Activated T-cell treated with anti-CD3 and anti-CD28 coated beads for 1 hour (primary cell): ENCODE measurements at places on chromosomes 7 and 10.

DNA sequence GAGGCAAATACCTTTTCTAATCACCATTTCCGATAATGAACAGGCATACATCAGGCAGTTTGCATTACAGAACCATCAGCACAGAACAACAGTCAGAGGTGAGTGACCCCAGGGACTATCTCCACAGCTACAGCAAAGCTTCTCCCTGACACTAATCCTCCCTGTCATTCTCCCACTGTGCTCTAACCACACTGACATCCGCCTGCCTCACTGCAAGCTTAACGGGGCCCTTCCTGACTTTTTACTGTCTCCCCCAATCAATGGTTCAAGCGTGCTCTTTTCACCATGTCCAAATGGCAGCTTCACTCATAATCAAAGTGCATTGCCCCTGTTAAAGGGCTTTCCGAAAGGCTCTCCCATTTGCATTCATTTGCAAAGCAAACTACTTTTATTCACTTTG, 196.3 kb downstream of the DNAJC1 start:
- DNase-seq = no peak

DNA sequence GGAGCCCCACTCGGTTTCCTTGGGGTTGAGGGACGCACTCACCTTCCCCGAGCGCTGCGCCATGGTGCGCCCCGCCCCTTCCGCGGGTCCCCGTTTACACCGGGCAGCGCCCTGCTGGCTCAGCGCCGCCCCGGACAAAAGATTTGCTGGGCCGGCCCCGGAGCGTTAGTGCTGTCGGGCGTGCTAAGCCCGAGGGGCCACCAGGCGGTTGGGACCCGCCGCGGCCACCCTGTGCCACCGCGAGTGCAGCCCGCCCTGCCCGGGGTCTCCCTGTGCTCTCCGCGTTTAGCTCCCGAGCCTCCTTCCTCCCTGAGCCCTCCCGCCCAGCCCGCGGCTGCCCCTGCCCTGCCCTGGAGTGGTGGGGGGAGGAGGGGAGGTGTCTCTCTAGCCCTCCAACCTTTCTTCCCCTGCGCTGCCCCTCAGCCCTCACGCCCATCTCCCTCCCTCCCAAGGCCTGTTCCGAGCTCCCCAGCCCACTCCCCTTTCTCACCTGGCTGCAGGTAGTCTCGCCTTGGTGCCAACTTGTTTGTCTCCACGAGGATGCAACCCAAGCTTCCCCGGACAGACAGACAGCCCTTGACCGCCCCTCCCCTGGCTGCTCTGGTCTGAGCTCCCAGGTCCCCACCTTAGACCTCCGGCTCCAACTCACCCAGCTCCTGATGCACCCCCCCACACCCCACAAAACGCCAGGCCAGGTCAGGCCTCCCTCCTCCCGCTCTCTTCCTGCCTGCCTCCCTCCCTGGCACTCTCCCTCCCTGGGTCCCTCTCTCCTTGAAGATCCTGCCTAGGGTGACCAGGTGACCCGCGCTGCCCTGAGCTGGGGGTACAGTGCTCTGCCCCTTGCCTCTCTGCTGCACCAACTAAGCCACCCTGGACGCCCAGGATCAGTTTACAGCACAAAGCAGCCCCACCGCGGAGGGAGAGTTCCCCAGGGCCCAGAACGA, at the start of gene CRYGN:
TSS of gene CRYGN (minus strand) at position 287 of the 944 bp plus-strand sequence. CDS start at position 63, 224 bp downstream.
- no peak for DNase-seq

DNA sequence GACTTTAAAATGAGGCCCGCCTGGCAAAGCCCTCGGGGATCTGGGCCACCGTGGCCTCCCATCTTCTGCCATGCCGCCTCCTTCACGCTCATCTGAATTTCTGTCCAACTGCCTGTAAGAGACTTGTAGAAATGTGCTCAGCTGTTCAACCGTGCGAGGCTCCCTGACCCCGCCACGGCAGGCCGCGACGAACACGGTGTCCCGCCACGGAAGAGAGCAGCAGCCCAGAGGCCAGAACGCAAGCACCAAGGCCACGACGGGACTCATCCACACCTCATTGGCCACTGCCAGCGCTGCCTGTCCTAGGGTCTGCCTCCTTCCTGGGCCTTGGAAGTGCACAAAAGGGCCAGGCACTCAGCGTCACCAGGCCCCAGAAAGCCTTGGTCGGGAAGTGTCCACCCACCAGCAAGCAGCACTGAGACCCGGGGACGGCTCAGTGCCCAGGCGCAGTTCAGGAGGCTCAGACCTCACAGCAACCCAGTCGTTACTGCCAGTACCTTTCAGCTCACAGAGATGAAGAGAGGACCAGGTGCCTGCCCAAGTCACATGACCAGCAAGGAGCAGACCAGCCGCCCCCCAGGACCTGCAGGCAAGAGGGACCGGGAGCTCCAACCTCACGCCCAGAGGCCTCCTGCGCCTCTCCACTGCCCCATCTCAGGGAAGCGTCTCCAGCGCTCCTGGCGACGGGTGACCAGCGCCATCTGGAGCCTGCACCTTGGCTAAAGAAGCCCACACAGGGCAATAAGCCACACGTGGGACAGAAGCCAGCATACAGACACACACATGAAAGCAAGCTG, 85.9 kb downstream of the MAD1L1 start:
- no peak for DNase-seq

DNA sequence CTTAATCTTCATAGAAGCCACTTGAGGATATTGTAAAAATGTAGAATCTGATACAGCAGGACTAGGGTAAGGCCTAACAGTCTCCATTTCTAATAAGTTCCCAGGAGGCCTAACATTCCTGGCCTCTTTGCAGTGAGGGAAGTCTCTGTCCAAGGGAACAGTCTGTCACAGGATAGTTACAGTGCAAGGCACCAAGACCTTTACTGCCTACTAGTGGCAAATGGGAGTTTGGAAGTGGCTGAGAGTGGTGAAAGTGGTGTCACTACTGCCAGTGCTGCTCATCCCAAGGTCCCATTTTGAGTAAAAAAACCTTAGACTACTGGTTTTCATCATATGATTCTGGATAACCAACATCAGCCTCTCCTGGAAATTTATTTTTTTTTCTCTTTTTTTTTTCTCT, 619.5 kb upstream of the SEMA3D start:
- no peak for DNase-seq

DNA sequence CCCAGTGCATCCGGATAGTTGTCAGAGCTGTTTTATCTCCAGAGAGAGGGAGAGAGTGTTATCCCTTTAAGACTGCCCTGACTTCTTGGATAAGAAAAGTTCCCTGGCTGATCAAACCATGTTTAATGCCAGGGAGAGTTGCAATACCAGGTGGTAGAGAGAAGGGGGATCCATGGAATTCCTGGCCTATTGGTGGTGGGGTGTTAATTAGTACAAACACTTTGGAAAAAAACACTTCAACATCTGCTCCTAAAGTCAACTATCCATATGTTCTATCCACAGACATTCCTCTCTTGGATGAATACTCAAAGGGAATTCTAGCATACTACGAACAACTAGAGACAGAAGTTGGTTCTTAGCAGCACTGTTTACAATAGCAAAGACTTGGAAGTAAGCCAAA, 307.2 kb downstream of the TCERG1L start:
- DNase-seq = no peak

DNA sequence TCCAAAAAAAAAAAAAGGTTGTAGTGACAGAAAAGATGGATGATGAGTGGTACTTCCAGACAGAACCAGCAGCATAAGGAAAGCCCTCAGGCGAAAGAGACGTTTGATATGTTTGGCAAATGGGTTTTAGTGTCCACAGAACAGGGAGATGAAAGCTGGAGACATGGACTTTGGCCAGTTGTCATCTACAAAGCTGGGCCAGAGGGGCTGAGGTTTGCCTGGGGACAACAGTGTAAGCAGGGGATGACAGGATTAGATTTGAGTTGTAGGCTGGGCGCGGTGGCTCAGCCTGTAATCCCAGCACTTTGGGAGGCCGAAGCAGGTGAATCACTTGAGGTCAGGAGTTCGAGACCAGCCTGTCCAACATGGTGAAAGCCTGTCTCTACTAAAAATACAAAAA, 47.8 kb upstream of the ELN start:
- no peak for DNase-seq

DNA sequence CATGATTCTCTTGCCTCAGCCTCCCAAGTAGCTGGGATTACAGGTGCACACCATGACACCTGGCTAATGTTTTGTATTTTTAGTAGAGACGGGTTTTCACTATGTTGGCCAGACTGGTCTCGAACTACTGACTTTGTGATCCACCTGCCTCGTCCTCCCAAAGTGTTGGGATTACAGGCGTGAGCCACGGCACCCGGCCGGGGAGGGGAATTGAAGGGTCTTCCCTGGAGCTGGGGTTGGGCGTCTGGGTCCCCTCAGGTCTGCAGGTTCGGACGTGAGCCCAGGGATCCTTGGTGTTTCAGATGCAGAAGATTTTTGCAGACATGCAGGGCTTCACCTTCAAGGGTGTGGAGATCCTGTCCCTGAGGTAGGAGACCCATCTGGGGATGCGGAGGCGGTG, 6.0 kb upstream of the MUC12 start:
- no peak for DNase-seq

GRCh38 chr10:30883751-30884150, 147.9 kb downstream of the ZNF438 start:
- no peak for DNase-seq

- no peak for DNase-seq
Measured at GRCh38 chr7:20581956-20582355, 33.5 kb upstream of the ABCB5 start.

DNA sequence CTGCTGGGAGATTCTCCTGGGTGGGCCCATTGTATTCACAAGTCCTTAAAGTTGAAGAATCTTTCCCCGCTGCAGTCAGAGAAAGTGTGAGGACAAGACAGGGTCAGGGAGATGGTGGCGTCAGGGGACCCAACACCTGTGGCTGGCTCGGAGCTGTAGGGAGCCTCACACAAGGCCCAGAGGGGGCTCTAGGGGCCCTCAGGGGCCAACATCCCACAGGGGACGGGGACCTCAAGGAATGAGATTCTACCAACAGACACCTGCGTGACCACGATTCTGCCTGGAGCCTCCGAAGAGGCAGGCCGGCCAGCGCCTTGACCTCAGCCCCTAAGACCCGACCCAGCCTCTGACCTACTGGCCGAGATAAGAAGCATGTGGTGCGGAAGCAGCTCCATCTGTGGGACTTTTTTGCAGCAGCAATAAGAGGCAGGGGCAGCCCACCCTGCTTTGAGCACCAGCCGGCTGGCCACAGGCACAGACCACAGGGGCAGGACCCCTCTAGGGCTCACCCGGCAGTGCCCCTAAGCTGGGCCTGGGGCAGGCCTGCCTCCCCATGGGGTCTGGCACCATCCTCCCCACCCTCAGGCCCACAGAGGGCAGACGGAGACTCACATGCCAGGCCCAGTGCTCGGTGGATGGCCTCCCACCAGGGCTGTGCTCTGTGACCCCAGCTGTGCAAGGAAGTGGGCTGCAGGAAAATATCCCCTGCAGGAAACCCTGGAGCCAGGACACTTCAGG, 13.2 kb downstream of the RASGEF1A start:
- DNase-seq = no peak

GRCh38 chr7:106659166-106659962, 1.6 kb downstream of the CCDC71L start:
- no peak for DNase-seq

DNA sequence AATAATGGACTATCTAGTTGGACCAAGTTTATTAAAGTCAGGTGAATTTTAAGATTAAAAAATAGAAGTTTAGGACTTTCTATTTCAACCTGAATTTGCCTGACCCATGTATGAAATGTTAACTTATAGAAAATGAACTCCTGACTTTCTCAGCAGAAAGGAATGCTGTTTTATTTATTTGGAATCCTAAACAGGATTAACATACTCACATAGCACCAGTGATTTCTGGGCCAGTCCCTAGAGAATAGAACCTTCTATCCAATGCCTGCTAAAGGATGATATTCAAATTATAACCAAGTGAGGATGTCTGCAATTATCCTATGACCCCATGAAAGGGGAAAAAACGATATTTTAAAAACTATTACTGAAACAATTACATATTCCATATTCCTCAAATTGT, 148.8 kb downstream of the CHRM2 start:
- DNase-seq = no peak

GRCh38 chr7:73427902-73428787, 5.4 kb upstream of the FZD9 start:
- no peak for DNase-seq

DNA sequence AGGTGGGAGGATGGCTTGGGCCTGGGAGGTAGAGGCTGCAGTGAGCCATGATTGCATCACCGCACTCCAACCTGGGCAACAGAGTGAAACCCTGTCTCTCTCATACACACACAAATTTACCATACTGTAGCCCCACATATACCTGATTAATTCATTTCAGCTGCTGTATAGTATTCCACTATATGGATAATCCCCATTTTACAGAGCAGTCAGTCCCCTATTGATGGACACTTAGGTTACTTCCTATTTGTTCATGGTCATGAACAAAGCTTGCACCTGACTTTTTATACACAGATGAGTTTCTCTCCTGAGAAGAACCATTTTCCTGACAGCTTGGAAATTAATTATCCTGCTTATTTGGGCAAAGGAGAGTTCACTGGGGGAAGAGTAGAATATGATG, 59.2 kb downstream of the EMX2 start:
- no peak for DNase-seq

DNA sequence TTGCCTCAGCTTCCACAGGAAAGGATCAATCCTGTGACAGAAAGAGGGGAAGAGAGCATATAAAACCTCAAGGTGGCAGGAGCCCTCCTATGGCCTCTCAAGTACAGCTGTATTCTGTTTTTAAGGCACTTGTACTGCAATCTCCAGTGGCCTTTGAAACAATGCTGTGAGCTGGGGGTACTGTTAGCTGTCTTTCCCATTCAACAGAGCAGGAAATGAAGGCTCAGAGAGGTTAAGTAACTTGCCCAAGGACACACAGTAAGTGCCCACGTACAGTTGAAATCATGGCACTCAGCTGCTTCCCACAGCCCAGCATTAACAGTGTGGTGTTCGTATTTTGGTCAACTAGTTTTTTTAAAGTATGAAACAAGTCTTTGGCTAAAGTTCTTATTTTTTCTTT, 34.0 kb downstream of the DUSP5 start:
- no peak for DNase-seq

- DNase-seq = no peak
Measured at GRCh38 chr10:97682042-97682441, 5.0 kb downstream of the AVPI1 start.

GRCh38 chr10:120262857-120263547, 194.0 kb upstream of the PLPP4 start:
- DNase-seq = no peak

DNA sequence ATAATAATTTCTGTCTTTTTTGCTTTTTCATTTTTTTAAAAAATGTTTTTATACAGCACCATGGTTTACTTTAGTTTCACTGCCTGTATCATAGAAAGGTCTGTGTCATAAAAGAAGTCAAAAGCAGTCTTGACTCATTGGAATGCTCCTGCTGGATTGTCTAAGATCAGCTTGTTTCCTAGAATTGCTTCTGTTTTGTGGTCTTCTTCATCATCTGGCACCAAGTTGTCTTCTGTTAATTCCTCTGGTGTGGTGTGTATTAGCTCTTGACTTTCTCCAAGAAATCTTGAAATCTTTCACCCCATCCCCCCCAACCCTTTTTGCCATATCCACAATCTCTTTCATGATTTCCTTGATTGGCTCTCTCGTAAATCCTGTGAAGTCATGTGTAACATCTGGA, 250.3 kb upstream of the CXCL12 start:
- no peak for DNase-seq

DNA sequence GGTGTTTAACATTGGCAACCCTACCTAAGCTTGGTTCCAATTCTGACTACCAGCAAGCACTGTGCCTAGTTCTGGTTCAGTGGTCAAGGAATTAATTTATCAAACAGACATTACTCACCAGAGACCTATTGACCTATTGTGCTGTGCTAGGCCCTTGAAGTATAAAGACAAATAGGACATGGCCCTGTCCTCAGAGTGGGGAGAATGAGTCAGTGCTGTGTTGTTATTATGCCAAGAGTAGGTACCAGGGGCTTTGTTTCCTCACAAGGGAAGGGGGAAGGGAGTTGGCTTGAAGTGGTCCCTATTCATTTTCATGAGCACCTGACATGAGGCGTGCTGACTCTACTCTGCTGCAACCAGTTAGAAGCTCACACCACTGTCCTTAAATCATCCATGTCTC, 62.6 kb upstream of the PLPP4 start:
- DNase-seq = no peak
